Trophoblast cell (in vitro differentiated cells and primary cell): ENCODE measurements at places on chromosomes 5 and 9.
A peak's percentile ranks its signal among the peaks of the same experiment; 100 is the strongest.

DNA sequence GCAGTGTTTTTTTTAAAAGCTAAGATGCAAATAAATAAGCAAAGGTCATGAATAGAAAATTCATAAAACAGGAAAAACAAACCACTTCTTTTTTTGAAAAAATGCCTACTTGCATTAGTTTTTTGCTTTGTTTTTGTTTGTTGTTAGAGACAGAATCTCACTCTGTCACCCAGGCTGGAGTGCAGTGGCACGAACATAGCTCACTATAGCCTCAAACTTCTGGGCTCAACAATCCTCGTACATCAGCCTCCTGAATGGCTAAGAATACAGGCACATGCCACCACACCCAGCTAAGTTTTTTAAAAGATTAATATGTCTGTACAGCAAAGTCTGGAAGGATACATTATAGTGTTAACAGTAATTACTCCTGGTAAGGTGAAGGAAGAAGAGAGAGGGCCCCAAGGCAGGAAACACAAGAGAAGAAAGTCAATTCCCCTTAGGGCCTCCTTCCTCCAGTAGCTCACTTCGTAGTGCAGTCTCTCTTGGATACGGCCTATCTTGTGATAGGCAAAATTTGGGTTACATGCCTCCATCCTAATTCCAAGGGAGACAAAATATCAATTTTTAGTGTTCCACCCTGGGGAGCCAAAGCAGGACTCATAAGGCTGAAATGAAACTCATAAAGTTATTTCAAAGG, 15.3 kb downstream of the FAM169A start:
- no peak for DNase-seq

- DNase-seq: peak; percentile 26
These were observed 155.8 kb upstream of the RAI14 start for GRCh38 chr5:34500236-34500847.

- DNase-seq: no peak
These were observed 317.9 kb upstream of the MPDZ start for GRCh38 chr9:13597427-13597826.

DNA sequence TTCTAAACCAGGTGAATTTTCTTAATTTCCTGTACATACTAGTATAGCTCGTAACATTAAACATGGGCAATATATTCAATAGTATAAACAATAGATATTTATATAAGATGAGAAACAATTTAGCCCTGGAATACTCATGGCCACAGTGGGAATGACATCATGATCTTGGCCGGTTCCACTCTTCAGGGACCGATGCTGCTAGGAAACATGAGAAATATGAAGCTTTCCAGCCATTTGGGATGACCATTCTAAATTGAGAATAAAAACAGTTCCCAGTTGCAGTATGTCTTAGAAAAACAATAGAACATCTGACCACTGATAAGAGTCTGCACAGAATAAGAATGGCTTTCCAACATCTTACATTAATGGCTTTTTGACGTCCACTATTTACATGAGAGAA, 33.3 kb upstream of the SLCO6A1 start:
- DNase-seq: no peak

- no peak for DNase-seq
These were observed 138.8 kb downstream of the TRPM6 start for GRCh38 chr9:74748966-74749365.

DNA sequence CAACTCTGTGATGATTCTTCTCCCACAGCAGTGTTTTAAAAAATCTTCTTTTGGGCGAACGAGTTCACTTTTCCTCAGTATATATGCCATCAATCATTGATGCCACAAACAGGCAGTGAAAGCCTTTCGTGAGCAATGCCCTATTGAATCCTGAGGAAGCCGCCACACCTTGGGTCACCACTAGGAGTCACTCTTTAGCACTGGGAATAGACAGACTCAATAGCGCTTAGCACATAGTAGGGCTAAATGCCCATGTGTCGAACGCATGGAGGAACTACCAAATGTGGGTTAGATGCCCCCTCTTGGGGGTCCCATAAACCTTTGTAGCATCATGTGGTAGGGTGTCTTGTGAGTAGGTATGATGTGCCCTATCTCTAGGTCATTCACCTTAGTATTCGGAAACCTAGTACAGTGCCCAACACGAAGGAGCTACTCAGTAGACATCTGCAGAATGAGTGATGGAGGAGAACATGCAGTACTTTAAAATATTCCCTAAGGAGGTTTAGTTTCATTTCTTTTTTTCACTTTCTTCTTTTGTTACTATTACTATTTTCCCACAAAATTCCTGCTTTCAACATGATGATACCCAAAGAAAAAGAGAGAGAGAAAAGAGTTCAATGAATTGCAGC, 603.7 kb downstream of the BNC2 start:
- peak; percentile 45 for DNase-seq

GRCh38 chr9:124342776-124343485, 72.3 kb downstream of the PSMB7 start:
- no peak for DNase-seq

- no peak for DNase-seq
These were observed 25.5 kb downstream of the TNPO1 start for GRCh38 chr5:72841756-72842535.
